ENCODE measurements at places on chromosomes 11 and 22.

- DNase-seq = no peak
Observed at GRCh38 chr11:70397336-70397982, 870 bp upstream of the CTTN start.

DNA sequence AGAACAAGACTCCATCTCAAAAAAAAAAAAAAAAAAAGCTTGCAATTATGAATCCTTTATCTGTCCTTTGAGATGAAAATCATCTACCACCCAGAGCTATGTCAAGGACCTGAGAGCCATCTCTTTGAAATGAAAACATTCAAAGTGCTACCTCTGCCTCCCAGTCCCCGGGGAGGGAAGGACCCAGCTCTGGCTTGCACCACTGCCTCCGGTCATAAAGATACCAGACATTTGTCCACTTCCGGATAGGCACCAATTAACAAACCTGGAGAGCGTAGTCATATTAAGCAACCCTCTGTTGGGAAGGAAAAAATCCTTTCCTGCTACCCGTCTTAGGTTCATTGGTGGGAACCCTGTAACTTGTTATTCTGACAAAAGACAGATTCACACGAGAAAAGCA is 98.6 kb downstream of the ARHGAP8 start:
- no peak for DNase-seq

- DNase-seq = peak; percentile 41
Observed at GRCh38 chr22:37020192-37020479, 594 bp downstream of the MPST start.

DNA sequence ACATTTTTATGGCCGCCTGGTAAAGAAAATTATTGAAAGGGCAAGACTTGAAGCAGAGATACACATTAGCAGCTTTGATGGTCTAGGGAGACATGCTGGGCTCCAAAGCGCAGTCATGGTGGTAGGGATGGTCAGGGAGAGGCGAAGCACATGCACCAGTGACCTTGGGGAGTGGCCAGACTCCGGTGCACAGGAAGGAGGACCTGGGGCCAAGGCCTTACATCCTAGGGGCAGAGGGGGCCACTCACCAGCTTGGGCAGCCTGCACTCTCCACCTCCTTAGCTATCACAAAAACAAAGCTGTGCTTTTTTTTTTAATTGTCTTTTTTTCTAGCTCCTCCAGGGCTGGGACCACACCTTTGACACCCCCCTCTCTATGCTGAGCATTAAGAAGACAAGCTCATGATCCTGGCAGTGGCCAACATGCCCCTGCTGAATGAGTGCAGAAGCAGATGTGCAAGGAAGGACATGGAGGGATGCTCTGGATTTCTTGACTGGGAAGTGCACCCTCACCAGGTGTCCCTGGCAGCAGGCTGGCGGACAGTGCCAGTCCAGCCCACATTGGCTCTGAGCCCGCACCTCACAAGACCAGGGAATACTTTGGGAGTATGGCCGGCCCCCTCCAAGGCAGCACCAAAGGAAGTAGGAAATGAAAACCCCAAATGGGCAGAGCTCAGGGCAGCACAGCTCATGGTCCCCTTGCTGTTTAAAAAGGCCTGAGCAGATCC is 619.9 kb downstream of the TBC1D22A start:
- DNase-seq = no peak

- no peak for DNase-seq
Observed at GRCh38 chr22:29308148-29308790, 1.8 kb downstream of the GAS2L1 start.

GRCh38 chr22:28984482-28985158 is 77.0 kb downstream of the C22orf31 start:
- DNase-seq = no peak

DNA sequence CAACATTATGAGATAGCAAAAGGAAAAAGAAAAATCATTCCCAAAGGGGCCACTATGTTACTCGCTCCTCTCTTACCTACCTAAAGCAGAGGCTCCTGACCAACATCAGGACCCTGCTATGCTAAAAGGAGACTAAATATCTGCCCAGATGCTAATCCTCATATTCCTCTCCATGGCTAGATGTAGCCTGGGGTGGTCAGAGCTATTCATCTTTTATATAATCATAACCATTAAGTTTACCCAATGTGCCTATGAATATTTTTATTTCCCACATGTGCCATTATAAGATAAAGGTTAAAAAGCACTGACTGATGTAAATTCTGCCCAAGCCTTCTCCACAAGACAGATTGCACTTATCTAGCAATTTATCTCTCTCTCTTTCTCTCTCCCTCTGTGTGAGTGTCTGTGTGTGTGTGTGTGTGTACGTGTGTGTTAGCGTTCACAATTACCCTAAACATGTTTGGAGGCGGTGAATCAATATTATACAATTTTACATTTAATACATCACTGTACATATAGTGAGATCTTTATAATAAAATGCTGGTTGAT is 41.2 kb upstream of the ANO5 start:
- no peak for DNase-seq

DNA sequence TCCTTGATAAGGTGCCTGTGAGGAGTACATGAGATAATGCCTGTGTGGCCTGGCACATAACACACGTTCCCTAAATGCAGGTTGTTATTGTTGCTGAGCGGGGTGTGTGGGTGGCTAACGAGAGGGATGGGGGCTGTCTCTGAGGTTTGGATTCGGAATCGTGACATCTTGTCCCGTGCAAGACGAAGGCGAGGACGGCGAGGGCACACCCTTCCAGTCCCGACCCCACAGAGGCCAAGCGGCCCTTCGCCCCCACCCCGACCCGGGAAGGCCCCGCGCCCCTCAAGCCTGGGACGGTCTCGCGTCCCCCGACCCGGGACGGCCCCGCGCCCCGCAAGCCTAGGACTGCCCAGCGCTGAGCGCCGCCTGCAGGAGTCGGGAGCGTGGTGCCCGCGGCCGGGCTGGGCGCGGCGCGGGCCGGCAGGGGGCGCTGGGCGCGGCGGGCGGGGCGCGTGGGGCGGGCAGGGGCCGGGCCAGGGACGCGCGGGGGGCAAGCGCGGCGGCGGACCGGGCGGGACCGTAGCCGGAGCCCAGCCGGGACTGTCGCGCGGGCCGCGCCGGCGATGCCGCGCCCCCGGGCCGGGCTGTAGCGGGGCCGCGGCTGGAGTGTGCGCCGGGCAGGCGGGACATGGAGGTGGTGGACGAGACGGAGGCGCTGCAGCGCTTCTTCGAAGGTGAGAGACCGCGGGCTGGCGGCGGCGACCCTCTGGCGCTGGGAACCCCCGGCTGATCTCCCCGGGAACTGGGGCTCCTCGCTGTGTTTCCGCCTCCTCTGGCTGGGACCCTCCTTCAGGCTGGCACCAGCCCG is at the start of gene MYRF:
Gene MYRF, plus strand, starts transcription at position 520 of the 808 bp plus-strand sequence. Its CDS starts 109 bp downstream, at position 629.
- peak; percentile 10 for DNase-seq

DNA sequence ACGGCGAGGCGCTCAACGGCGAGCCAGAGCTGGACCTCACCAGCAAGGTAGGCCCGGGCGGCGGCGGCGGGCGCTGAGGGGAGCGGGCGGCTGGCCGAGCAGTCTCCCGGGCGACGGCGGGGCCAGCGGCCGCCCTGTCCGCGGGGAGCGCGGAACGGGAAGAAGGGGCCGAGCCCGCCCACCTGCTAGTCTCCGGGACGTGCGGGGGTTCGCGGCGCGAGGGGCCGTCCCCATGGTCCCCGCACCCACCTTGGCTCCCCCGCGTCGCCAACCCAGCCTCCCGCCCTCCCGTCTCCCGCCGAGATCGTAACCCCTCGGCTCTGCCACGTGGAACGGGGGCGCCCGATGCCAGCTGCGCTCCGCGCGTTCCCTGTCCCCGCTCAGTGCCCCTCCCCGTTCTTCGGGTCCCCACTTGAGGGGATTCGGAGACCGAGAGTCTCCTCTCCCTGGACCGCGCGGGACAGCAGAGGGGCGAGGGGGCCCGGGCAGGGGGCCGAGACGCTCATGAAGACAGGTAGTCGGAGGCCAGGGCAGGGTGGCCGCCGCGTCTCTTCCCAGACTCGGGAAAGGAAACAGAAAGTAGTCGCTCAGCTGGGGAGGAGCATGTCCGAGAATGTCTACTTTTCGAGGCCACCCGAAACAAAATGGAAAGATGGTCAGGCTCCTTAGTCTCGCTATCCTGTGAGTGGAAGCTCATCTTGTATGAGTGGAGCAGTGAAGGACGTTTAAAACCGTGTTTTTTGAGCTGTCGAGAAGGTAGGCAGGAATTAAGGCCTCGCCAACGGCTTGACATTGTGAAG is 557 bp downstream of the GTPBP1 start:
- DNase-seq = no peak

- no peak for DNase-seq
Observed at GRCh38 chr11:46435679-46436078, 44.1 kb upstream of the CHRM4 start.

DNA sequence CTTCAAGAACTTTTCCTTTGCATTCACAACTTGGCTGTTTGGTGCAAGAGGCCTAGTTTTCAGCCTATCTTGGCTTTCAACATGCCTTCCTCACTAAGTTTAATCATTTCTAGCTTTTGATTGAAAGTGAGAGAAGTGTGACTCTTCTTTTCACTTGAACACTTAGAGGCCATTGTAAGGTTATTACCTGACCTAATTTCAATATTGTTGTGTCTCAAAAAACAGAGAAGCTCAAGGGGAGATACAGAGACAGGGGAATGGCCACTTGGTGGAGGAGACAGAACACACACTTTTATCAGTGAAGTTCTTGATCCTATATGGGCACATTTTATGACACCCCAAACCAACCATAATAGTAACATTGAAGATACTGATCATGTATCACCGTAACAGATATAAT is 532.3 kb downstream of the DLG2 start:
- DNase-seq = no peak

GRCh38 chr11:104120493-104121137 is 43.3 kb downstream of the PDGFD start:
- no peak for DNase-seq

DNA sequence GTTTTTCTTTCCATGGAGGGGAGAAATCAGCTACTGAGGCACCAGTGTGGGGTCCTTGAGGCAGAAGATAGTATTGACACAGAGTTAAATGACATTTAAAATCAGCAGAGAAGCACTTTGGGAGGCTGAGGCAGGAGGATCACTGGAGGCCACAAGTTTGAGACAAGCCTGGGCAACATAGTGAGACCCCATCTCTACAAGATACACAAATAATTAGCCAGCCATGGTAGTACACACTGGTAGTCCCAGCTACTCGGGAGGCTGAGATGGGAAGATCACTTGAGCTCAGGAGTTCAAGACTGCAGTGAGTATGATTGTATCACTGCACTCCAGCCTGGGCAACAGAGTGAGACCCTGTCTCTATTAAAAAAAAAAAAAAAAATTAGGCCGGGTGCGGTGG is 38.1 kb downstream of the KREMEN1 start:
- no peak for DNase-seq

GRCh38 chr22:37420686-37421467 is 6.4 kb downstream of the ELFN2 start:
- DNase-seq = peak; percentile 36

- DNase-seq = no peak
Observed at GRCh38 chr22:39612811-39613548, 42.4 kb downstream of the CACNA1I start.

DNA sequence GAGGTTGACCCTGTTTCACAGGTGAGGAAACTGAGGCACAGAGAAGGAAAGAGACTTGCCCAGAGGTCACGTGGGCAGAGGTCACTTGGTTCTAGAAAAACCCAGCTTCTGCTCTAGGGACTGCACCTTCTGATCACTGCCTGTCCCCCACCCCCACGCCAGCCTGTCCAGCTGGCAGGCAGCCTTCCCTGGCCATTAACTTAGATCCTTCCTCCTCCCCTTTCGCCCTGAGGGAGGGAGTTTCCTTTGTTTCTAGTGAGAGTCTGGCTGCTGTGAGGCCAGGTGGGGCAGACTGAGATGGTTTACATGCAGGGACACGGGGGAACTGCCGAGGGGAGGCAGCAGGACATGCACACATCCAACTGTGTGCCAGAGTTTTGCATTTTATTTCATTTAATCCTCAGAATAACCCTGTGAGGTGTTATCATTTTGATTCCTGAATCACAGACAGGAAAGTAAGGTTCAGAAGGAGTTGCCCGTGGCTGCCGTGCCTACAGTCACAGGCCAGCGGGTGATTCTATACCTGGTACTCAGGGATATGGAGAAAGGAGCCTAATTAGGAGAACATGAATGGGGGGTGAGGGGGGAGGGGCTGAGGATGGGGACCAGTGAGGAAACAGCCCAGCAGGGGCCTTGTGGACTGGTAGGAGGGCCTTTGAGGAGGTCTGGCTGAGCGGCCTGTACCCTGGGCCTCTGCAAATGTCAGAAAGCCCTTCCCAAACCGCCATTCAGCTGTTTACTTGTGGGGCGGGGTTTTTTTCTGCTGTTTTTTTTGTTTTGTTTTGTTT is 3.4 kb downstream of the FAM83F start:
- DNase-seq = no peak

DNA sequence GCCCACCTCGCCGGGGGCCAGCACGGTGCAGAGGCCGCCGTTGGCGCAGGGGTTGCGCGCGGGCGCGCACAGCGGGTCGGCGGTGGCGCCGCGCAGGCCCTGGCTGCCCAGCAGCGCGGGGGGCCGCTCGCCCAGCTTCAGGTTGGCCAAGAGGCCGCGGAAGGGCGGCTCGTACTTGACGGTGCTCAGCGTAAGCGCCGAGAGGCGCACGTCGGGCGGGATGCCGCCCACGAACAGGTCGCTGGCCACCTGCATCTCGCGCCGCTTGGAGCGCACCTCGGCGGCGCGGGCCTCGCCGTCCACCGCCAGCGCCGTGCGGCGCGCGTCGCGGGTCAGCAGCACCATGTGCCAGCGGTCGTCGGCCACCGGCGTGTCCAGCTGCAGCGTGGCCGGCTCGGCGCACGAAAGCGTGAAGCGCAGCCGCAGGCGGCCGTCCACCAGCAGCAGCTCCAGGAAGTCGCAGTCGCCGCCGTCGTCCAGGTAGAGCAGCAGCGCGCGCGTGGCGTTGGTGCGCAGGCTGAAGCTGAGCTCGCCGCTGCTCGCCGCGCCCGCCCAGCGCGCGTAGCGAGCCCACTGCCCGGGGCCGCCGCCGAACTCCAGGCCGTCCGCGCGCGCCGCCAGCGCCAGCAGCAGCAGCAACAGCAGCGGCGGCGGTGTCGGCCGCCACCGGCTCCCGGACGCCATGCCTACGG is 9.8 kb downstream of the NRXN2 start:
- DNase-seq = no peak

- DNase-seq = no peak
Observed at GRCh38 chr11:101436511-101437142, 147.2 kb downstream of the TRPC6 start.

DNA sequence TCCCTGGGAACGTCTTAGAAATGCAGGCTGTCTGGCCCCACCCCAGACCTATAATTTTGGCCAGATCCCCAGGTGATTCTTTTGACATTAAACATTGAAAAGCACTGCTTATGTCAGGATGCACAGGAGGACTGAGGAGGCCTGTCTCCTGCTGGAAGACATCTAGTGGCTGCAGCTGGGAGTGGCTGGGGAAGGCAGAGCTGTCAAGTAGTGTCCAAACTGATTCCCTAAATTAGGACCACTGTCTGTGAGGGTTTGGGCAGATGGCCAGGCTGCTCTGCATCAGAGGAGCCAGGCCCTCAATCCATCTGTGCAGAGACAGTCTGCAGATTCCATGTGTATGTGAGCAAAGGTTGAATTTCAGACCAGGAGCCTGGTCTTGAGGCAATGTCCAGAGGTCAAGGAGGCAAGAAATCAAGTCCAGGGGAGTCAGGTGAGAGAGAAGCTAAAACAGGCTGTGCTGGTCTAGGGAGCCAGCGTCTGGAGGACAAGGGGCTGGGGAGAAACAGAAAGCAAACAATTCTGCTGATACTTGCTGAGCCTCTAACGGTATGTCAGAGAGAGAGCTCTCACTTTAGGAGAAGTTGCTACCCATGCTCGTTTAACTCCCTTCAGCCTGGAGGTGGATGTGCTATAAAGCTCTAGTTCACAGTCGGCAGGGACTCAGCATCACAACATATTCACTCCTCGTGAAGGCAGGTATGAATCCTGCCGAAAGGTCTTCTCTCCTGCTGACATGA is 15.3 kb upstream of the SYTL2 start:
- DNase-seq = peak; percentile 10

GRCh38 chr11:100808904-100809491 is 121.9 kb downstream of the ARHGAP42 start:
- no peak for DNase-seq

All from AML-193 (cell line).